ENCODE measurements at places on chromosomes 6 and 20. TPM values are rescaled to one million over a fixed set of nuclear protein-coding genes. Genes with fewer than 3 reads are reported as not detected.
A peak's percentile ranks its signal among the peaks of the same experiment; 100 is the strongest.

The RSPO3 gene
- total RNA-seq: 0.23 TPM

- ATAC-seq: peak; percentile 31
Measured at GRCh38 chr6:52305411-52305810, 20.9 kb upstream of the MCM3 start.

DNA sequence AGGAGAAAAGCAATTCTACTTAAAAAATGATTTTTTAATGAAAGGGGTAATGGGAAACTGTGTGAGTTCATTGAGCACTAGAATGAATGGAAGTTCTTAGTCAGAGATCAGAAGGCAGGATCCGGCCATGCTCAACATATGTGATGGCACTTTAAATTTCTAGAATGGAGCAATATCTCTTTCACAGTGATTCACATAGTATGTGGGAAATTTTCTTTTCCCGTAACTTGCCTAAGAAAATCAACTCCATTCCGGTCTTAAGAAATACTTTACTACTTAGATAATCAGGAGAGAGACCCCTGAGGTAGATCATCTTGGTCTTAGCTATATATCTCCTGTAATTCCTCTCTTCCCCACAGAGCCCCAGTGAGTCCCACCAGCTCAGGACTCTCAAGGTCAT lies 131.8 kb downstream of the SCML4 start:
- peak; percentile 9 for ATAC-seq

DNA sequence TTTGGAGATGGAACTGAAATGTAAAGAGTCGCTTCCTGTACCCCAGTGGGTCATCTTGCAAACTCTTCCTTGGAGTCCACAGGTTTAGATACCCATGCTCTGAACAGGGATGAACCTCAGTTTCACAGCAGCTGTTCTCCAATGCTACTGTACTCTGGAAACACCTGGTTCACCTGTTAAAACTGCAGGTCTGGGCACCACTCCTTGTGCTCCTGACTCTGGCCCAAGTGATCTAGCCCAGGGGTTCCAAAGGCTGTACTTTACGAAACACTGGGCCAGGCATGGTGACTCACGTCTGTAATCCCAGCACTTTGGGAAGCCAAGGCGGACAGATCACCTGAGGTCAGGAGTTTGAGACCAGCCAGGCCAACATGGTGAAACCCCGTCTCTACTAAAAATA lies 102.1 kb downstream of the ATP9A start:
- no peak for ATAC-seq
